ENCODE measurements at places on chromosomes 5 and 9.

DNA sequence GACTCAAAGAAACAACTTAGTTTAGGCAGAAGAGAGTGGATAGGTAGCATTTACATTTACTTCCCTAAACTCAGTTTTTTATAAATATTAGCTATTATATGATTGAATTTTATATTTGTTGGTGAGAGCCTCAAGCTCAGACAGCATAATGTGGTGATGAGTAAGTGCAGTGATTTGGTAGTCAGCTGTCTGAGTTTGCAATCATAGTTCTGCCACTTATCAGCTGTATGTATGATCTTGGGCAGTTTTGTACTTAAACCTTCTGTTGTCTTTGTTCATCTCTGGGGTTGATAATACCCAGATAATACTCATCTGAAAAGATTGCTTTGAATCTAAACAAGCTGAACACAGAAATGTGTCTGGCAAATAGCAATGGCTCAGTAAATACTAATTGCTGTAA lies 108.8 kb downstream of the ANXA1 start:
- DNase-seq, result no peak

- no peak for DNase-seq
These were observed 236.3 kb downstream of the MCTP1 start for GRCh38 chr5:95048628-95049027.

GRCh38 chr9:83322438-83322837 lies 215.8 kb downstream of the FRMD3 start:
- DNase-seq, result no peak

DNA sequence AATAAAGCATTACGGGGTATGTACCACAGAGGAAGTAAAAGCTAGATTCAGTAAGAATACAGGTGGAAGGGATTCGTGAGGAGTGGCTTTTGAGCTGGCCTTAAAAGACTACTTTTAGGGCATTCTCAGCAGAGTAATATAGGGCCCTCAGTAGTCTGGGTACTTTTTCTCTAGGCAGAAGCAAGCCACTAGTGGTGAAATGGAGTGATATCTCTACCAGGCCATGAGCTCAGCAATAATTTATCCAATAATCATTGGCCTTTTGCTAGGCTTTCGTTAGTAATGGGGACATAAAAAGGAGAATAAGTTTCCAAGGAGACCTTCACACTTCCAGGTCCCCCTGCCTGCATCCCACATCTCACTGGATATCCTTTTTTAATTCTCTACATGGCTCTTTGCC lies 1.7 kb downstream of the POLR3G start:
- DNase-seq, result no peak

- DNase-seq, result no peak
These were observed 186.8 kb upstream of the PRLR start for GRCh38 chr5:35417040-35417439.
